DMS79 treated with DMSO at 0.1 percent for 48 hours (cell line): ENCODE measurements at places on chromosomes 2 and 18.

DNA sequence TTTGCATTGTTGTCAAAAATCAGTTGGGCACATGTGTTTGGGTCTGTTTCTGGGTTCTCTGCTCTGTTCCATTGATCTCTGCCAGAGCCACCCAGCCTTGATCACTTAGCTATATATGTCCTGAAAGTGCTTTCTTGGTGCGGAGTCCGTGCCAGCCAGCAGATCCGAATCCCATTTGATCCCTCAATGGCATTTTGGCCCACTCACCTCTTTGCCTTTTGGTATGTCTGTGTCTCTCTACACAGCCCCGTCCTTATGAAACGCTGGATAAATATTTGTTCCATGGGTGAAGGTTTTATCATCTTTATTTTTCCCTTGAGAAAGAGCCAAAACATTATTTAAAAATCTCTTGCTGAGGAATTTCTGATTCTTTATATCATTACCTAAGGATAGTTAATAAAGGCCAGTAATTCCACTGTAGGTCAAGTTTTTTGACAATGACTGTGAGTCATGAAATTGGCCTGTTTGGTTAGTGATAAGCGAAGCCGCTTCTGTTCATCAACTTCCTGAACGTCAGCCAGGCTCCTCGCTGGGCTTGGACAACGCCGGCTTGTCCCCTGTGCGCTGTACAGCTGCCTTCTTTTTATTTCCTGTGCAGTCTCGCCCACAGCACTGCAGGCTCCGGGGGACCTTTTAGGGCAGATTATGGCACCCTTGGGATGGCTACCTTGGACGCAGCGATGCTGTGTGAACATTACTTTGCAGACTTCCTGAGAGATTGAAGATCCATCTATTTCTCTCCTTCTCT, 24.9 kb downstream of the MTCL1 start:
- no peak for DNase-seq

- no peak for DNase-seq
These were observed 158.6 kb upstream of the TWIST2 start for GRCh38 chr2:238689331-238689730.

GRCh38 chr2:233428008-233428407, 73.7 kb downstream of the DGKD start:
- no peak for DNase-seq

- DNase-seq, result no peak
These were observed 70.3 kb downstream of the POLR1A start for GRCh38 chr2:86035376-86035882.

GRCh38 chr18:55152801-55153200, 193.5 kb upstream of the CCDC68 start:
- DNase-seq, result no peak

- DNase-seq, result no peak
These were observed 10.2 kb upstream of the TEX261 start for GRCh38 chr2:71004857-71005256.

GRCh38 chr2:216082805-216083204, 1.1 kb downstream of the TMEM169 start:
- peak; percentile 49 for DNase-seq

DNA sequence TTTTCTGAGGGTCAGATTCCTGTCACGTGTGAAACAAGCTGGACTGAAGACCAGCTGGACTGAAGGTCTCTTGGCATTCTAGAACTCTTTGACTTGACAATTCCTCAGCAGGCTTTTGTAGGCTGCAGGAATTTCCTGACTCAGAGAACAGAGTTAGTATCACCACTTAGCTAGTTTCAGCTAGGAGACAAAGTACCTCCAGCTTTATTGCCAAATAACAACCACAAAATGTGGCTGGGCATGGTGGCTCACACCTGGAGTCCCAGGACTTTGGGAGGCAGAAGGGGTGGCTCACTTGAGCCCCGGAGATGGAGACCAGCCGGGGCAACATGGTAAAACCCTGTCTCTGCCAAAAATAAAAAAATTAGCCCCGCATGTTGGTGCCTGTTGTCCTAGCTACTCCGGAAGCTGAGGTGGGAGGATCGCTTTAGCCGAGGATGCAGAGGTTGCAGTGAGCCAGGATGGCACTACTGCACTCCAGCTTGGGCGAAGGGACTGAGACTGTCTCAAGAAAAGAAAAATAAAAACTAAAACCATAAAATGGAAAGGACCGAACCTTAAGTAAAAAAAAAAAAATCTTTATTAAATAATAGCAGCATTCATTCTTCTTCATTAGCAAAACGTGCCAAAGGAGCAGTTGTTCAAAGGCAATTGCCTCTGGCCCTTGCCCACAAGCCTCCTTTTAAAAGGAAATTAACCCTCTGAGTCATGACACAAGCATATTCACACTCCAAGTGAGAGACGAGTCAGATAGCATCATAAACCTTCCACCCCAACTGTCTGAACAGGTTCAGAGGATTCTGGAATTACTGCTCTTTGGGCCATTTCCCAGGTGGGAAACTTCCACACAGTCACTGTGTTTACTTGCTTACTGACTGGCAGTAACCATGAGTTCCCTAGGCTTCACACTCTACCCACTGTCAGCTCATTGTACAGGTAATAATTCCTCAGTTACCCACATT, 88.9 kb downstream of the MYL12B start:
- no peak for DNase-seq

GRCh38 chr2:163698857-163699256, 37.0 kb downstream of the FIGN start:
- no peak for DNase-seq

GRCh38 chr2:49248506-49248905, 94.2 kb upstream of the FSHR start:
- no peak for DNase-seq

GRCh38 chr18:77079954-77080682, 52.5 kb downstream of the MBP start:
- no peak for DNase-seq

DNA sequence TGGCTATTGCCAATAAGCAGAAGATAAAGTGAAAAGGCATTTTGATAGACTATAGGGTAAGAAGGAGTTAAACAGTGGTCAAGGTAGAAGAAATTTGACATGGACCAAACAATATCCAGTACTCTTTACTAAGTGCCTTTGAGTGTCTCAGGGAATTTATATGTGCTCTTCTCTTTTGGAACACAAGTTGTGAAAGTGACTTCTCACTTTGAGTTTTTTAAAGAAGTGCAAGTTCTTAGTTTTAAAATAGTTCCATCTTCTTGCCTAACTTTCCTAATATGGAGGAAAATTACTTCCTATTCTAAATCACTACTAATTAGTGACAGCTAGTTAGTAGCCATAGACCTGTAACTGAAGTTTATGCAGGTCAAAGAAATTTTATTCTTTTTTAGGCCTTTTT, 63.4 kb downstream of the AFTPH start:
- DNase-seq, result no peak

DNA sequence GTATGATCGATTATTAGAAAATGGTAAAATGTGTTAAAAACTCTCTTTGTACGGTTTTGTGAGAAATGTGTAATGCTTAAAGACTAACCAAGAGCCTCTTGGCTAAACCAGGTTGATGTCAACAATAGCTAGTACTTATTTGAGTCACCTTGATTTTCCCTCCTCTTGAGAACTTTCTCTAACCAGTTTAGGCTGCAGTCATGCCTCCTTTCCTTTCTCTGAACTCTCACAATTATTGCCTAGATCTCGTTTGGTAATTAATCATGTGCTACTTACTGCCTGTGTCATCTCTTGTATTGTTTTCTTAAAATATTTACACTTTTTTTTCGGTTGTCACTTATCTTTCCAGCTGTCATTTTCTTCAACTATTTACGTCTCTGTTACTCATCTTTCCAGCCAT, 1.1 kb upstream of the EPC2 start:
- peak; percentile 23 for DNase-seq

GRCh38 chr18:23136326-23137096, 1.2 kb downstream of the CABLES1 start:
- no peak for DNase-seq

GRCh38 chr2:154720651-154721050, 22.2 kb downstream of the KCNJ3 start:
- DNase-seq, result no peak

DNA sequence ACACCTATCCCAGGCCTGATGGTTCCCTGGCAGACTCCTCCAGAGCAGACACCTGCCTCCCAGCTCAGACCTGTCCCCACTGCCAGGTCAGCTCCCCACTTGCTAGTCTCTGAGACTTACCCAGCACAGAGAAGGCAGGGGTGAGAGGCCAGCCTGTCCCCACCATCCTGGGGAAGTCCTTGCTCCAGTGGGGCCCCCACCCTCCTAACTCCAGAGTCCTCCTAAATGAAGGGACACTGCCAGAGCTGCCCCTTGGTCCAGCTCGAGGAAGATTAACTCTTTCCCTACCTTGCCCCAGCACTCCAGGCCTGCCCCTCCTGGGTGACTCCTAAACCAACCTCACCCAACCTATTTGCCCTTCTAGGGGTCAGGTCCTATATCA, 30.4 kb upstream of the TNS1 start:
- DNase-seq, result no peak

GRCh38 chr2:29700560-29700959, 220.8 kb downstream of the ALK start:
- no peak for DNase-seq

GRCh38 chr2:120926463-120927264, 191.0 kb downstream of the GLI2 start:
- DNase-seq, result no peak

GRCh38 chr2:134154246-134154645, 99.6 kb upstream of the MGAT5 start:
- DNase-seq, result no peak

- no peak for DNase-seq
These were observed 862.2 kb upstream of the DDX18 start for GRCh38 chr2:116952254-116952653.

DNA sequence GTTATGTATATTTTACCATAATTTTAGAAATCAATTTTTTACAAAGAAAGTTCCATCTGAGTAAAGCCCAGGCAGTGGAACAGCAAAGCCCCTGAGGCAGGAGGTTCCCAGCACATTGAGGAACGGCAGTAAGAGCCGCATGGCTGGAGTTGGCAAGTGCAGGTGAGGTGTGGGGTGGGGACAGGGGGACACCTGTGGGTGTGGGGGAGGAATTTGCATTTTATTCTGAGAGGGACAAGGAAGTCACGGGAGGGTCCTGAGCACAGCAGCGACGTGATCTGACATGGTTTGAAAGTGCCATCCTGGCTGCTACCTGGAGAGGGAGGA, 16.1 kb upstream of the ADI1 start:
- no peak for DNase-seq

DNA sequence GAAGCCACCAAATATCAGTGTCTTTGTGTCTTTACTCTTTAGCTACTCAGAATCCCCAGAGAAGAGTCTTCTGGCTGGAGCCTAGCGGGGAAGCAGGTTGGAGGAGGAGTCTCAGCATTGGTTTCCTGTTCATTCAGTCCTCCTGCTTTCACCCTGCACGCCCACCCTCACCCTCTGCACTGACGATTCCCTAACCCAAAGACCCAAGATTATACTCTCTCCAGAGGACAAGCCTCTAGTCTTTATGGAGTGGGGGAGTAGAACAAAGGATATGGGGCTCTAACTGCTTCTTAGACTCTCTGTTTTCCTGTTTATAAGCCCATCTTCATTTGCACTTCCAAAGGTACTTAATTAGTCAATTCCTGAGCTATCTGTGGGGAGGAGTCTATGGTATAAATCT, 338.8 kb downstream of the AGPS start:
- DNase-seq, result no peak

GRCh38 chr2:158457826-158458616, 1.3 kb downstream of the PKP4 start:
- DNase-seq, result peak; percentile 79

- DNase-seq, result no peak
These were observed 98.8 kb upstream of the MAP3K20 start for GRCh38 chr2:172976816-172977215.

- DNase-seq, result no peak
These were observed 43.4 kb downstream of the STK39 start for GRCh38 chr2:168203762-168204693.

GRCh38 chr2:173427887-173428668, 73.4 kb downstream of the CDCA7 start:
- peak; percentile 48 for DNase-seq

- DNase-seq, result no peak
These were observed 61.7 kb downstream of the PDCL3 start for GRCh38 chr2:100624536-100624935.

DNA sequence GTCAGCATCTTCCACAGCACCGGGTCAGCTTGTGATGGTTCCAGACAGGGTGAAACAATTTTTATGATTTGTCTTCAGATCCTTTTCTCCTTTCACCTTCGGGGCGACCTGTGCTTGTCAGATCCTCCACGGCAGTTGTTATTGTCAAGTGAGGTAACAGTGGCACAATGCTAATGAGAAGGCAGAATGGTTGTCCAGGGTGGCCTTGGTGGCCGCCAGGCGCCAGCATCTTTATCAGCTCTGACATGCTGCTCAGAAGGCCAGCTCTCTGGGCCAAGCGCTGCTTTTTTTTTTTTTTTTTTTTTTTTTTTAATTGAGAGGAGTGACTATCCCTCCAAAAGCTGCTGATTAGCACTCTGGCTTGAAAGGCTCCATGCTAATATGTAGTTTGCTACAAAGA, 52.3 kb upstream of the MGAT5 start:
- no peak for DNase-seq

- no peak for DNase-seq
These were observed 37.3 kb downstream of the EMX1 start for GRCh38 chr2:72954376-72955227.

DNA sequence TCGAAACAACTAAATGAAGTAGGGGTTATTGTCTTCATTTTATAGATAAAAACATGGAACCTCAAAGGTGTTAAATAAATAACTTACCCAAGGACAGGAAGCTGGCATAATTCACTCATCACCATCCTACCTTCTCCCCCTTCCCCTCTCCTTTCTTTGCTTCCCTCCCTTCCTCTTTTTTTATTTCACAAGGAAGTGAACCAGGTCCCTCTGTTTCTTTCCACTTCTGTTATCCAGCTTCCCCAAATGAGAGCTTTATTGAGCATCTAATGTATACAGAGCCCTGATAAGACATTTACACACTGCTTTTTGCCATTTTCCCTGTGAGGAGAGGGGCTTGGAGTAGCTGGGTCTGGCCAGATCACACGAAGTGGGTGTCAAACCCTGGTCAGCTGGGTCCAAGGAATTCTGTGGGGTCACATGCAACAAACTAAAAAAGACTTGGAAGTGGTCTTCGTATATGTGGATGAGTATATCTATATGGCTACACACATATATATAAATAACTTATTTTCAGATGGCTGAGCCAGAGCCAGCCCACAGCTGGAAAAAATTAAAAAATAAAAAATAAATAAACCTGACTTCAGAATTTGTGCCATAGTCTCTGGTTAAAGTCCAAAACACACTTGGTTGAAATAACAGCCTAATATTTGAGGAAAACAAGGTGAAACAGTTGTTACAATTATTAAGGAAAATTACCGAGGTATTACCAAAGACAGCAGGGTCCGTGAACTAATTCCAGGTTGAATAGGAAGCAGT, 49.3 kb upstream of the FOSL2 start:
- no peak for DNase-seq
